ENCODE measurements at places on chromosomes 12 and 14.
A peak's percentile ranks its signal among the peaks of the same experiment; 100 is the strongest.

- no peak for DNase-seq
These were observed 878.1 kb downstream of the C12orf50 start for GRCh38 chr12:87150969-87151662.

GRCh38 chr12:10331642-10332239 is 24.1 kb downstream of the KLRD1 start:
- peak; percentile 55 for DNase-seq

GRCh38 chr14:60951776-60952435 is 29.0 kb downstream of the TRMT5 start:
- no peak for DNase-seq

GRCh38 chr12:70221626-70222025 is 21.6 kb upstream of the CNOT2 start:
- no peak for DNase-seq

GRCh38 chr12:18361433-18361832 is 100.1 kb downstream of the PIK3C2G start:
- no peak for DNase-seq

- DNase-seq, result no peak
These were observed 17.8 kb downstream of the CACNA1C start for GRCh38 chr12:2070440-2071045.

GRCh38 chr12:2643576-2644135 is 151.1 kb upstream of the FKBP4 start:
- no peak for DNase-seq

DNA sequence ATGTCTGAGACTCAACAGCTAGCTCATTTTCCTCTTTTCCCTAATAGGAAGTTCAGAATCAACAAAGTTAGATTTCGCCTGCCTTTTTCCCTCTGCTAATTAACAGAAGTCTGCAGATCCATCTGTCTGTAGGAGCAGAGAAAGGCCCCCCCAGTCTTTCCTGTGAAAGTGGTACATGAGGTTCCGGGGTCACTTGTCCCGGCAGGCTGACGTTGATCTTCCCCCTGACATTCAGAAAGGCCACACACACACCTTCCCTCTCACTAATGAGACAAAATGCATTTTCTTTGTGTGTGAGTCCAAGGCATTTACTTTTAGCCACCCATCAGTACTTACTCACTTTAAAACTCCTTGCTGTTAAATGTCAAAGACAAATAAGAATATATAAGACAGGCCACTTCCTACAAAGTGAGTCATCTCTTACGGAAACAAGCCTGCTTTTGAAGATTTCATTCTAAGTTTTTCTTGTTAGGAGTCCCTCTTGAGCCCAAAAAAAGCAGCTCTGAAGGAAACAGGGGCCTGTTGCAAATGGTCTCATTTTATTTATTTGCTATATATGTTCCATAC is 138.7 kb downstream of the TTC7B start:
- DNase-seq, result no peak

DNA sequence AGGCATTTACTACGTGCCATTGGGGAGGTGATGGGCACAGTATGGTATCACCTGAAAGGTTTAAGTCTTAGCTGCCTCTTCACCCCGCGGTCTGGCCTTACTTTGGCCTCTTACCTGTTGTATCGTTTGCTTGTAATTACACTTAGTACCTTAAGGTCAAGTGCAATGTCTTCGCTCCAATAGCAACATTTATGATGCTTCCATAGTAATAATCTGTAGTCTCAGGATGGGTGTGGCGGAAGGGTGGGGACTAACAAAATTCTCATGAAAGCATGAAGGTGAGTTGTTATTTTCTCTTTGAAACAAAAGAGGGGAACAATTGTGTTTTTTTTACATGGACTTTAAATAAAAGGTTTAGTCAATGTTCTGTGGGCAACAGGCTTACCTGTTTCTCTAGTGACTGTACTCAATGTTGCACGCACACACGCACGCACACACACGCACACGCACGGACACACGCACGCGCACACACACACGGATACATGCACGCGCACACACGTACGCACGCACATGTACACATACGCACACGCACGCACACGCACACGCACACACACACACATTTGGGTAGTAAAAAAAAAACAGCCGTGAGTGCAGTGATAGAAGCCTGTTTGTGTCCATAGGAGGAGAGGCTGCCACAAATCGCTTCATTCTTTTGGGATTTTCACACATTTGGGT is 91.4 kb downstream of the DNAH10 start:
- DNase-seq, result no peak

DNA sequence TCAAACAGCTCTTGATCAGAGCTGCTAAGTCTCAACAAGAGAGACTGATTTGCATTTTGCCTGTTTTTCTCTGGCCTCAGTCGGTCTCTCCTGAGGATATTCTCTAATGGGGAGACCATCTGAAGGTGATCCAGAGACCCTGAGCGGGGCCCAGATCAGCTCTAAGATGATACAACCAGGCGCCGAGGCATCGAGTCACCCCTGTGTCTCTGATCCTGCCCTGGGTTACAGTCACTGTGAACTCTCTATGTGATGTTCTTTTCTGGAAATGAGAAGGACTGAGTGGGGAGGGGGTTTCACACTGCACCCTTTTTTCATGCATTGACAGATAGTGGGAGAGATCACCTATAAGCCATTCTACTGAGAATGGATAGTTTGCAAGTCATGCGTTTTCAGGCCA is 247.6 kb upstream of the PWP1 start:
- DNase-seq, result no peak

- no peak for DNase-seq
These were observed 145.8 kb downstream of the TSPAN9 start for GRCh38 chr12:3222979-3223378.

- no peak for DNase-seq
These were observed 612 bp upstream of the RBM23 start for GRCh38 chr14:22919601-22919921.

DNA sequence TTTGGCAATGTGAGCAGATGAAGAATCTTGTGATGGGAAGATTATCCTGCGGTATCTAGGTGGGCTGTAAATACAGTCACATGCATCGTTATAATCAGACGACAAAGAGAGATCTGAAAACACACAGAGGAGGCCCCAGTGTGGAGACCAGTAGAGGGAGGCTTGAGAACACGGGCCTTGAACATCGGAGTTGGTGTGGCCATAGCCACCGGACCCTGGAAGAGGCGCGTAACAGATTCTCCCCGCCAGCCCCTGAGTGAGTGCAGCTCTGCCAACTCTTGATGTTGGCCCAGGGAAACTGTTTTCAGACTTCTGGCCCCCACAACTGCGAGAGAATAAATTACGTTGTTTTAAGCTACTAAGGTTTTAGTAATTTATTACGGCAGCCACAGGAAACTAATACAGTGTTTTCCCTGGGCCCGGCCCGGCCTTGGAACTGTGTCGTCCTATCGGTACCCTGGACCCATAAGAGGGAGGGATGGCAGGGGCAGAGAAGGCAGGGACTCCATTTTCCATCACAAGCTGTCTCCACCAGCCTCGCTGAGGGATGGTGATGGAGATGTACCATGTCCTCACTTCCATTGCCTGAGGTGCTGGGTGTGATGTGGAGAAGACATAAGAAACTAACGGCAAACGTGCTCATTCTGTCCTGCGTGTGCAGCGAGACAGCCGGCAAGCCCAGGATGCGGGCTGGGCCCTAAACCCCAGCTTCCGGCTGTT is 91.6 kb downstream of the NTF3 start:
- DNase-seq, result no peak

DNA sequence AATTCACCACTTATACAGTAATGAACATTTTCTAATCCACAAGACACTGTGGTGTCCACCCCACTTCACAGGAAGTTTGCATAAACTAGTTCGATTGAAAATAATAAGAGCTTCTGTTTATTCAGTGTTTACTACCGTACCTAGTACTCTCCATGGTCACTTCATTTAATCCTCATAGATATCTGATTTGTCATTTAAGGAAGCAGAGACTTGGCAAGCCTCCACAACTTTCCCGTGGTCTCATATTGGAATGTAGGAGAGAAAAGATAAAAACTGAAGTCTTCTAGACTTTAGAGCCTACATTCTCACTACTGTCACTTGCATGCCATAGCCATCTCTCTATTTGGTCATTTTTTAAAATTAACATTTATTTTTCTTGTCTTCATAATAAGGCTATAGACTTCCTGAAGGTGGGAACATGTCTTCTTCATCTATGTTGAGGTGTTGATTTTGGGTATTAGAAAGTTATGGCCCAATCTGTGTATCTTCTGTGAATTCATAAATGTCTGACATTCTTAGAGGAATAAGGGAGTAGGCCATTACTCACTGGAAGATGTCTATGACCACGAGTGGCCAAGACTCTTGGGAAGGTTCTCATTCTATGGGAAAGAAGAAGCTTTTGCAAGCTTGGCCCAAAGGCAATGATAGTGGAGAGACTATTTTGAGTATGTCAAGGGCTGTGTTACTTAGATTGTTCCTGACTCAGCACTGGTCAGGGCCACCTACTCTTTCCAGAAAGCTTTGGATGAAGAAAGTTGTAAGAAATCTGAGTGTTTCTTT is 423.7 kb downstream of the LRIG3 start:
- DNase-seq, result no peak

- DNase-seq, result no peak
These were observed 1272.6 kb downstream of the AACS start for GRCh38 chr12:126337556-126338441.

DNA sequence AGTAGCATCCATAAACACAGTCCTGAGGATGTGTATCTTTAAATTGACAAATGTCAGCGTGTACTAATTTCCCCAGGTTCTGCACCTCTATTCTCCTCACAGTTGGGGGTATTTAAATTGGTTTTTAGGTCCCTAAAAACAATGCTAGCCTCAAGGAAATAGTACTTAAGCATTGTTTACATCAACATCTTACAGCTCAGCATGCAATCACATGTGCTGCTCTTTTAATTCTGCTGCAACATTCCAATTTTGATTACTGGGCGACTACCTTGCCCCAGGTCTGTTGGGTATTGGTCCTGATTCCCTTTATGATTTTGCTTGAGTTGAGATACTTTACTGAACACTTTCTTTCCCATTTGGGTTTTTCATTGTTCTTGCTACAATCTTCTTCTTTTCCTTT is 616.6 kb downstream of the CCER1 start:
- no peak for DNase-seq

DNA sequence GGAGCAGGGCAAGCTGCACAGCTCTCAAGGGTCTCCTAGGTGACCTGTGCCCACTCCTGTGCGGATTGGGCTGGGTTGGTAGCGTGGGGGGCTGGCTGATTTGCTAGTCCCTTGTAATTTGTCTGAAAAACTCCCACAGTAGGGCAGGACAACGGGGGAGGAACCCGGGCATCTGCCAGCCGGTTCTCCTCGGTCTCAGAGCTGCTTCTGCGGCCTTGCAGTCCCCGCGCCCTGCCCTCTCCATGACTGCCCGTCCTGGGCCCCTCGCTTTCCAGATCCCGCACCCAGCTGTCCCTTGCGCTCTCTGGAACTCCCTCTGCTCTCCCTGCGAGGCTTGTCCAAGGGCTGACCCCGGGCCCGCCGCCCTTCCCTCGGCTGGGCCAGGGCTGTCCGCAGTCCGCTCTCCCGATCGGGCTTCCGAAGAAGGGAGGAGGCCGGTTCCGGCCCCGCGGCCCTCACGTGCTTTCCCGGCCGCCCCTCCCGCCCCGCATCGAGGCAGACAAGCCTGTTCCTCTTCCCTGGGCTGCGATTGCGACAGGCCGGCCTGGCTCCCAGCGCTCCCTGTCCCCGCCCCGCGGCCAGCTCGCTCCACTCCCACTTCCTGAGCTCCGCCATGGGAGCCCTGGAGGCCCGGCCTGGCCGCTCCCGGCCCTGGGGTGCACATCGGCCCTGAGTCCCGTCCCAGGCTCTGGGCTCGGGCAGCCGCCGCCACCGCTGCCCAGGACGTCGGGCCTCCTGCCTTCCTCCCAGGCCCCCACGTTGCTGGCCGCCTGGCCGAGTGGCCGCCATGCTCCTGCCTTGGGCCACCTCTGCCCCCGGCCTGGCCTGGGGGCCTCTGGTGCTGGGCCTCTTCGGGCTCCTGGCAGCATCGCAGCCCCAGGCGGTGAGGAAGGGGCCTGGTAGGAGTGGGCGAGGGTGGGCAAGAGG is at the start of gene LTBR:
LTBR (plus strand) TSS at position 591 of the 927 bp plus-strand sequence; CDS start at position 788, 197 bp downstream.
- peak; percentile 18 for DNase-seq

DNA sequence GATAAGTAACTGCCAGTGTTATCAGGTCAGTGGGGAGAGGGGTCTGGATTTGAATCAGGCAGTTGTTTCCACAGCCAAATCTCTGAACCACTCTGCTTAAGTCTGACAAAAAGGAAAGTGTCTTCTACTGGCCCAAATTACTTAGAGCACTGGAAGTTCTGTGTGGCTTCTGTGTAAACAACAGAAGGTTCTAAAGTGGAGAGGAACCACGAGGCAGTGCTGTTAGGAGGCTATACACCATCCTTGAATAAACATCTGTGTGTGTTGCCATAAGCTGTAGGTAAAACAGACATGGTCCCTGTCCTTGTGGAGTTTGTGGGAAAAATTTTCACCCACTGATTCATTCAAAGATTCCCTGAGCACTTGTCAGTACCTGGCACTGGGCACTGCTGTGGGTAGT is 50.0 kb downstream of the GALNT4 start:
- no peak for DNase-seq

- no peak for DNase-seq
These were observed 357.3 kb upstream of the MIS18BP1 start for GRCh38 chr14:45610318-45610717.

DNA sequence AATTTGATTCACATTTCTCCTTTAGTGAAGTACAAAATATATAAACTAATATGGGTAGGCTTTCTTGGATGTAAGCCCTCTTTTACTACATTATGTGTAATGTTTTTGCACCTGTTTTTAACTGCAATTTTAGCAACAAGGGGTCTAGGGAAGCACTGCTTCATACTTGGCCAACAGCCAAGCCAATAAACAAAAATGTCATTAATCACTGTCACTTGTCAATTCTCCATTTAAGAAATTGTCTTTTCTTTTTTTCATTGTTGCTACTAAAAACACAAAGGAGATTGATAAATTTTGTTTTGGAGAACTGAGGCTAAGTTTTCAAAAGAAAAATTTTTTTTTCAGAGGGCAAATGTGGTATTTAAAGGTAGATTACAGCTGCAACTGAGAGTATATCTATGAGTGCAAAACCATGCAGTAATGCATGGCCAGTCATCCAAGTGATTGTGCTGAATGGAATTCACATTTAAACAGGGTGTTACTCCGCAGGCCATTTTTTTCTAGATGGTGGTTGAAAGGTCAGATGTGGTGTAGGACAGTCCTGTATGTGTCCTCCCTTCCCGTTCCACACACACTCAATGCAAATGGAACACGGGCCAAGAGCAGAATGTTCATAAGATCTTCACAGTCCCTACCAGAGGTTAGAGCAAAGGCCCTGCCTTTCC is 503.0 kb upstream of the LMO3 start:
- no peak for DNase-seq

DNA sequence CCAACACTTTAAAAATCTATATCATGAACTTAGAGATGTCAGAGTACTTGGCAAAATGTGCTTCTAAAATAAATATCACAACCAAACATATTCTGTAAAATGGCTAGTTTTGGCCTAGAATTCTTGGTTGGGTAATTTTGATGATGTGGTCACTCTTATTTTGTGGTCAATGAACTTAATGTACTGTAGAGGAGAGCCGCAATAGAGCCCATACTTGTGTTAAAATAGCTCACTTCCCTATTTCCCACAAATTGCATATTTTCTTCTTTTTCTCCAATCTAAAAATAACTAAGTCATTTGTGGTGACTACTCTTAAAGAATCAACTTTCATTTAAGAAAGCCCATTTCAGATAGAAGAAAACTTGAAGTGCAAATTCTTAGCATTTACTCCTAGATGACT is 619.4 kb downstream of the CCER1 start:
- no peak for DNase-seq
